Thymus (tissue), 14 donors: ENCODE measurements at places on chromosomes 6 and 20.
A peak's percentile ranks its signal among the peaks of the same experiment; 100 is the strongest.

- DNase-seq: no peak
Measured at GRCh38 chr20:36102809-36103596, 51.5 kb upstream of the EPB41L1 start.

DNA sequence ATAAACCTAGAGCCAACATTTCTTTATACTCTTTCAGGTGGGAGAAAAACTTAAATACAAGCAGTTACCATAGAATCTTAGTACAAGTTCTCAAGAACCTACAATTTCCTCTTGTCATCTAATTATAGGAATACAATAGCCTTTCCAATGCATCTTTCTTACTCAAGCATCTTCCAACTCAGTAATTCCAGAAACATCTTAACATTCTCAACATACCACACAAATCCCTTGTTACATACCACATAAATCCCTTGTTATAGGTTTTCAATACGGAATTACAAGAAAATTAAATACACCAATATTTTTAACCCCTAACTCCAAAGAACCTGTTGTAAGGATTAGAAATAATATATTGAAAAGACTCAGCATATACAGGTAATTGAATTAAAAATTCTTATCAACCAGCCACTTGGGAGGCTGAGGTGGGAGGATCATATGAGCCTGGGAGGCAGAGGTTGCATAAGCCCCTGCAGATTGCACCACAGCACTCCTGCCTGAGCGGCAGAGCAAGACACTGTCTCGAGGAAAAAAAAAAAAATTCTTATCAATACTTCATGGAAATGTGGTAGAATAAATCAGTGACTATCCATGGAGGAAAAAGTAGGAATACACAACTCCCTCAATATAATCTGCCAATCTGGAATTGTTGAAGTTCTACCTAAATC, 127.5 kb upstream of the CCDC28A start:
- DNase-seq: no peak

- DNase-seq: no peak
Measured at GRCh38 chr6:15320693-15321092, 74.8 kb downstream of the JARID2 start.

DNA sequence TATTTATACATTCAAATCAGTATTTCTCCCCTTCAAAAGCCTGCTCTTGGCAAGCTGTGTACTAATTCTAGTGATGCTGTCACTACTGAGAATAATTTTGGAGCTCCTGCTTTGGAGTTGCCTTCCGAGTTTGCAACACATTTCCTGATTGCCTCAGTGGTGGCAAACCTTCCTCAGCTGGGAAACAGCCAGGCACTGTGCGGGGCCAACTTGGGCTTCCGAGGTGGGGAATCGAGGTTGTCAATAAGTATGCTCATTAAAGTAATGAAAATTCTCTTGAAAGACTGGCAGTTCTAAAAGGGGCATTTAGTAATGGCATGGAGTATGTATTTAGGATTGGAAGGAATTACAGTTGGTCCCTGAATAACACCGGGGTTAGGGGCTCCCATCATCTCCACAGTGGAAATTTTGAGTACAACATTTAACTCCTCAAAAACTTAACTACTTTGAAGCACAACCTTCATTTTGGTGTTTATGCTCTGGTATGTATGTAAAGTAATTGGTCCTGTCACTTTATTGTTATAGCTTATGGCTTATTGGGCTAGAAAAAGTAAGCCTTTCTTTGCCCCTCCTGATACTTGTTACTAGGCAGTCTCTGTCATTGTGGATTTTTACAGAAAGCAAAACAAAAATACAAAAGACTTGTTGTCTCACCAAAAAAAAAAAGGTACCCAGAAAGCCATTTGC, 2.7 kb downstream of the PAQR8 start:
- no peak for DNase-seq

GRCh38 chr20:62156592-62157386, 13.2 kb downstream of the SS18L1 start:
- no peak for DNase-seq

GRCh38 chr6:68640491-68640835, 5.4 kb downstream of the ADGRB3 start:
- no peak for DNase-seq

GRCh38 chr6:26075063-26075717, 12.0 kb upstream of the HFE start:
- DNase-seq: no peak

DNA sequence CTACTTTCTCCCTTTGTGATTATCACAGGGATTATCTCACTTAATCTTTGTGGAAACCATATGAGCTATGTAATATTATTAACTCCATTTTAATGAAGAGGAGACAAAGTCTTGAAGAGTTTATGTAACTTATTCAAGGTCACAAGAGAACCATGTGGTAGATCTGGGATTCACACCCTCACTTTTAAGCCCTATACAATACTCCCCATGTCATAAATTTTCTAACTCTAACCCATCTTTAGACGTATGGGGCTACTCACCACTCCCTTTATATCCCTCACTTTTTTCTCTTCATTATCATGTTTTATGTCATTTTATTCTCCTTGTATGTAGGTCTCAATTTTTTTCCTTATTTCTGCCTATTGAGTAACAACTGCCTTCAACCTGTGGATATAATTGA, 126.4 kb upstream of the AHI1 start:
- DNase-seq: no peak

GRCh38 chr6:142167486-142167885, 20.4 kb downstream of the VTA1 start:
- no peak for DNase-seq

DNA sequence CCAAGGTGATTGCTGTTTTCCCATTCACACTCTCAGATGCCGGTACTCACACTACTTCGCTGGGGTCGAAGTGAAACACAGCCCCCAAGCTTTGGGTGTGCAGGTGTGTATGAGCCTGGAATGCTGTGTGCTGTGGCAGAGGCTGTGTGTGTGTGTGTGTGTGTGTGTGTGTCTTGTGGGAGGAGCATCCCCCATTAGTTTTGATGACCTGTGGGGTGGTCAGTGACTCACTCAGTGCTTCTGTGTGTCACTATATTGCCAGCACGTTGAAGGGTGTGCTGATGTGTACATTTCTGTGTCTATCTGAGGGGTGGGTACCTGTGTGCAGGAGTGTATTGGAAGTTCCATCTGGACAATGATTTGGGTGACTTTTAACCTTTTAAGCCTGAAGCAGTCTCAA, 5.0 kb upstream of the SLC12A5 start:
- DNase-seq: no peak

DNA sequence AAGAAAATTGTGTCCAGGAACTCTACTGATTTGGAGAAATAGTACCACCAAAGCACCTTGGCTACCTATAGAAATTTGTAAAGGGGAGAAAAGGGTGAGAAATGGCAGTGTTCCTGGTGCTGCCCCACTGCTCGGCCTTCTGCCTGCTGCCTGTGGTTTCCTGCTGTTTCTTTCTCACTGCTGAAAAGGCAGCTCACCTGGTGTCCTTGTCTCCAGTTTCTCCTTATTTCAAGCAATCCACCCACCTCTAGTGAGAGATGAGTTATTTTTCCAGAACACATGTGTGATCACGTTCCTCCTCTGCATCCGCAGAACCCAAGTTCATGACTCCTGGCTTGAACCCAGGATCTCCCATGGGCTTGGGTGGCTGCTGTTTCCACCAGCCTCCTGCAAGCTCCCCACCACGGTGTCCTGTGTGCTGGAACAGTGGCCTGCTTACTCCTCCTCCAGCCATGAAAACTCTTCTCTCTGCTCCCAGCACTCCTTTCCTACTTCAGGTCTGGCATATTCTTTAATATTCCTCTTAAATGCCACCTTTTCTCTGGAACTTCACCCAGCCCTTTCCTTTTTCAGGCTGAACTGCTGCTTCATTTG, 48.9 kb downstream of the ELOVL2 start:
- no peak for DNase-seq

DNA sequence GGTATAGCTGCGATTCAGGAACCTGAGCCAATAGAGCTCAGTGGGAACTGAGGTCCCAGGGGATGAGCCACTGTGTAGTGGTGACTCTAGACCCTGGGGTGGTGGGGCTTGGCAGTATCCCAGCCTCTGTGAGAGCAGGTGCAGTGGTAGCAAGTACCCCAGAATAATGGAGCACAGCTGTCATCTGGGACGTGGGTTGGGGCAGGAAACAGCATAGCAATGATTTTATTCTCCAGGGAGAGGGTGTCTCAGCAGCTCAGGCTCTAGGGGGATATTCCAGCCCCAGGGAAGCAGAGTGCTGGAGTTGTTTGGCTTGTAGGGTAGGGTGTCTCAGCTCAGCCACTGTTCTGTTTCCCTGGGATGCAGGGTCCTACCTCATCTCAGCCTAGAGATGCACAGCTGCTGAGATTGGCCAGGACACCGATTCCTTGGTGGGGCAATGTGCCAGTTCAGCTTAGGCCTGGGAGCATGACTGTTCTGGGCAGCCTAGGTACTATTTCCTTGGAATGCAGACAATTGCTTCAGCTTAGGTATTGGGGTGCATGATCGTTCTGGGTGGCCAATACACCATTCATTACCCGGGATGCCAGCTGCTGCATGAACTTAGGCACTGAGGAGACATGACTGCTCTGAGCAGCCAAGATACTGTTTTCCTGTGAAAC, 34.0 kb upstream of the NUP153 start:
- no peak for DNase-seq

DNA sequence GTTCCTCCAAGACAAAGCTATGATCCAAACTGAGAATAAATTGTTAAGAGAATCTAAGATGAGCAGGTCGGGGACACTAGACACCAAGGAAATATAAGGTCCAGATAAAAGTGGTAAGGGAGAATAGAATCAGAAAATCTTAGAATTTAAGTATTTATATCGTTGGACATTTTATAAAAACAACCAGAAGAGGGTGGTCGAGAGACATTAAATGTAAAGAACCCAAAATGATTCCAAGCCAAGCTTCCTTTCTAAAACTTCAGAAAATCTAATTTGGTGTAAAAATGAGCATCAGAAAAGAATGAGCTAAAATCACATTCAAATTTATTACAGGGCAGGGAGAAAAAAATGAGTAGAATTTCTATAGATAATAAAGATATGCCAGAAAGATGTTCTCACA, 97.8 kb upstream of the OGFRL1 start:
- DNase-seq: no peak

- DNase-seq: no peak
Measured at GRCh38 chr20:51077686-51078060, 54.8 kb upstream of the KCNG1 start.

- no peak for DNase-seq
Measured at GRCh38 chr6:34341481-34341971, 50.9 kb downstream of the NUDT3 start.

DNA sequence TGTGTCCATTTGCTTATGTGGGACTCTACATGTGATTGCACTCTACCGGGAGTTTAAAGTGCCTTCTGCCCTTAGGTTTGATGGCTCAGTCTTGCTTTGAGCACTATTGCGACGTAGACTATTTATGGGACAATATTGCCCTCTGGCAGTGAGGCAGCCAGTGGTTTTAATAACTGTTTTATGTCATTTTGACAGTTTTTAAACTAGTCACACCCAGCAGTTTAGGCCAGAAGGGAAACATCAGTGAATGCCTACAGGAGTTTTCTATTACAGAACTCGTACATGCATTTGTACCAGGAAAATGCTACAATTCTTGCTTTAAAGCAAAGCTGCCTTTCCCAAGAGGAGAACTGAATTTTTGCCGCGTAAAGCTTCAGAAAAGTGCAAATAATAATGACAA, 813.7 kb downstream of the KIF16B start:
- no peak for DNase-seq

- DNase-seq: no peak
Measured at GRCh38 chr20:62944184-62944583, 6.2 kb downstream of the GID8 start.

- peak; percentile 21 for DNase-seq
Measured at GRCh38 chr20:39874049-39874893, 814.8 kb downstream of the MAFB start.

GRCh38 chr6:138692978-138693909, 80.3 kb upstream of the CCDC28A start:
- DNase-seq: peak; percentile 19

- DNase-seq: no peak
Measured at GRCh38 chr20:49956689-49957088, 20.5 kb downstream of the RNF114 start.

DNA sequence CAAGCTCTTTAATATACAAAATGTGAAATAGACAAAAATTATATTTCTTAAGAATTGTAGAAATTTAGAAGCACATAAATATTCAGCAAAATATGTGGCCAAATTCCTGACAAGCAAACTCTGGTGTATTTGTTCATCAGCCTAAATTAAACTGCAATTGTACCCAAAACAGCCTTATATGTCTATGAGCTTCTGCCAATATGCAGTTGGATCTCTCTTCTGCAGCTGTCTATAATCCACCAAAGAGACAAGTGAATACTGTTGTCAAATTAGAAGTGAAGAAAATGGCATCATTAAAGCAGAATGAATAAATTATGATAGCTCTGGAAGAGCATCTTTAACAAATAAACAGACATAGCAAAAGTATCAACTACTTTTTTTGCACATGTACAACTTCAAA, 755.7 kb downstream of the GRIK2 start:
- DNase-seq: no peak

DNA sequence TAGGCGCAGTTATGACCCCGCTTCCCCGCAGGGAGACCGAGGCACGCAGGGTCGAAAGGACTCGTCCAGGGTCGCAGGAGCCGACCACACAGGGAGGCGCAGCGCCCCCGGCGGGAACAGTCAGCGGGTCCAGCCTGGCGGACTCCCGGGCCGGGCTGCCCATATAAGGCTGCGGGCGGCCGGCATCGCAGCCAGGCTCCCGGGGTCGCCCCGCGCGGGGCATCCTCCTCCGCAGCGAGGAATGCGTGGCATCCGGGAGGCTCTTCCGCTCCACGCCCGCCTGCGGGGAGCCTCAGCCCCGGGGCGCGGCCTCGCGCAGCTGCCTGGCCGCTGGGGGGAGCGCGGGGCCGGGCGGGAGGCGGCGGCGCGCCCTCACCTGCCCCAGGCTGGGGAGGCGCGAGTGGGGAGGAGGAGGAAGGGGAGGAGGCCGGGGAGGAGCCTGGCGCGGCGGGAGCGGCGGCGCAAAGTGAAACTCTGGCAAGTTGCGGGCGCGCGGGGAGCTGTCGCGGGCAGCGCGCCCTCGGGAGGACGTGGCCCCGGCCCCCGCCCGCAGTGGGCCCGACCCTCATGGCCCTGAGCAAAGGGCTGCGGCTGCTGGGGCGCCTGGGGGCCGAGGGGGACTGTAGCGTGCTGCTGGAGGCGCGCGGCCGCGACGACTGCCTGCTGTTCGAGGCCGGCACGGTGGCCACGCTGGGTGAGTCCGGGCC, at the start of gene SYNJ2:
Gene SYNJ2 (plus strand): TSS at position 469 of the 707 bp plus-strand sequence. CDS start 99 bp downstream, at position 568.
- peak; percentile 72 for DNase-seq

DNA sequence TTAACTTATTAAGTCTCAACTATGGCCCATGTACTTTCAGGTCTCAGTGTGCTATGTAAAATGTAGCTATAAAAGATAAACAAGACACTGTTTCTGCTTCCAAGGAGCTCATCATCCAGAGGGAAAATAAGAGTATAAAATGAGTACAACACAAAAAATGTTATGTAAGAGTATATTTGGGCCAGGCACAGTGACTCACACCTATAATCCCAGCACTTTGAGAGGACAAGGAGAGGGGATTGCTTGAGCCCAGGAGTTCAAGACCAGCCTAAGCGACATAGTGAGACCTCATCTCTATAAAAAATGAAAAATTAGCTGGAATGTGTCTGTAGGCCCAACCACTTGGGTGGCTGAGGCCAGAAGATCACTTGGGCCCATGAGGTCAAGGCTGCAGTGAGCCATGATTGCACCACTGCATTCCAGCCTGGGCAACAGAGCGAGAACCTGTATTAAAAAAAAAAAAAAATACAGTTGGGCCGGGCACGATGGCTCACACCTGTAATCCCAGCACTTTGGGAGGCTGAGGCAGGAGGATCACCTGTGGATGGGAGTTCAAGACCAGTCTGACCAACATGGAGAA, 124.0 kb downstream of the EDN1 start:
- no peak for DNase-seq

GRCh38 chr6:71488186-71488585, 199.6 kb downstream of the OGFRL1 start:
- no peak for DNase-seq
